ENCODE measurements at places on chromosomes 12 and 14.

GRCh38 chr12:27305673-27306456 lies 26.8 kb upstream of the BMAL2 start:
- DNase-seq: no peak

DNA sequence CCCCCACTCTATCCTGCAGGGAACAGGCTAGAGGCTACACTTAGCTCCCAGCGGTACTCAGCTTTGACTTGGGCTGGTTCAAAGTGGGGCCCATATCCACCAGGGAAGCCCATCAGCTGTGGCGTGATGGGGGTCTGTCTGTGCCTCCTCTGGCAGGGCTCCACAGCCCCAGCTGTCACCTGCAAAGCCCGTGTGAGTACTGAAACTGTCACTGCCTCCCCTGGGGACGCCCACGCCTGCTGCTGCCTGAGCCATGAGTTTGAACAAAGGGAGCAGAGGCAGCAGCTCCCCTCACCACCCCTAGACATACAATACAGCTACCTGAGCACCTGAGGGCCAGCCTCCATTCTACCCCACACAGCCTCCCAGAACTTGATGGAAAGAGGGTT lies 5.0 kb downstream of the REM2 start:
- DNase-seq: no peak

DNA sequence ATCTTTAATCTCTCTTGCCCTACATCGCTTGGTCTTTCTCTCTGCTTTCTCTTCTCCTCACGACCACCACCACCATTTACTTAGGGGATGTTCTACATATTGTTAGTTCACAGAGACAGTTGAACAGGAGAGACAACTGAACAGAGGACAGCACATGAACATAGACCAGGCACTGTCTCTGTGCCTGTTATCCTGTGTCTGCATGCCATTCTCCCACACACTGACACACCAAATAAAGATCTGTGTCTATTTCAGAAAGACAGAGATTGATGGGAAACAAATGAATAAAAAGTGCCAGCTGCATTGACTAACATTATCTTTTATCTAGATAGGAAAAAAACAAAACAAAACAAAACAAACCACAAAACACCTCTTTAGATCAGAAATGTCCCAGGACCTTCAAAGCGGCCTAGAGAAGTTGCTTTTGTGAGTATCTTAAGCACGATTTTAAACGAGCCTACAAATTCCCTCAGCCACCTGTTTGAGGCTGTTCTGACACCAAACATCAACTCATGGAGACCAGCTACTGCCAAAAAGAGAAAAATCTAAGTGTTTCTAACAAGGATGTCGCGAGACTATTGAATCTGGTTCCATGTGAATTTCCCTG lies 77.6 kb upstream of the PARP11 start:
- DNase-seq: no peak

DNA sequence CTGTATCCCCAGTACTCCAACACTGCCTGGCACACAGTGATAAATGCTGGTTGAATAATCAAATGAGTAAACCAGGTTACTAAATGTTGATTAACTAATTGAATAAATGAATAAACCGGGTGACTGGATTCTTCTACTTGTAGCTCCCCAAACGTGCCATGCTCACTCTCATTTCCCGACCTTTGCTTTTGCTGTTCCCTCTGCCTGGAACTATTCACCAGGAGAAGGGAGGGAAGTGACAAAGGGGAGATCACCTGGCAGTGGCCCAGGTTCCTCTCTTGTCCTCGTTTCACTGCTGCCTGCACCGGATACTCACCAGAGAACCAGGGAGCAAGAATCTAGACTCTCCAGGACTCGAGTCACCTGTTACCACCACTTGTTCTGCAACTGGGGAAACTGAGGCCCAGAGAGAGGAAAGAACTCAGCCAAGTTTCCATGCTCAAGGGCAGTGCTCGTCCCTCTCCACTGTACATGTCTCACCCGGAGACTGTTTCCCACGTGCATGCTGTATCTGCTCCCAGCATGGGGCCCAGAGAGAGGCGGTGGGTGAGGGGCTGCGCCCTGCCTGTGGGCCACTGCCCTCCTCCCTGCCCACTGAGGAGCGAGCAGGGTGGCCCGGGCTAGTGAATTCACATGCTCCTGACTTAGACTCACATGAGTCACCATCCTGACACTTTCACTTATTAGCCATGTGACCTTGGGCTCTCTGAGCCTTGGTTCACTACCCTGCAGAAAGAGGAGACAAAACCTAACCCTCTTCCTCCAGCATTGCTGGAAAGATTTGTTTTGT lies 17.7 kb upstream of the POP5 start:
- no peak for DNase-seq

GRCh38 chr14:69226736-69227135 lies 33.2 kb upstream of the GALNT16 start:
- no peak for DNase-seq

GRCh38 chr12:92049403-92049802 lies 96.2 kb downstream of the BTG1 start:
- DNase-seq: no peak

GRCh38 chr12:57430112-57430930 lies 522 bp downstream of the R3HDM2 start:
- DNase-seq: peak; percentile 11

DNA sequence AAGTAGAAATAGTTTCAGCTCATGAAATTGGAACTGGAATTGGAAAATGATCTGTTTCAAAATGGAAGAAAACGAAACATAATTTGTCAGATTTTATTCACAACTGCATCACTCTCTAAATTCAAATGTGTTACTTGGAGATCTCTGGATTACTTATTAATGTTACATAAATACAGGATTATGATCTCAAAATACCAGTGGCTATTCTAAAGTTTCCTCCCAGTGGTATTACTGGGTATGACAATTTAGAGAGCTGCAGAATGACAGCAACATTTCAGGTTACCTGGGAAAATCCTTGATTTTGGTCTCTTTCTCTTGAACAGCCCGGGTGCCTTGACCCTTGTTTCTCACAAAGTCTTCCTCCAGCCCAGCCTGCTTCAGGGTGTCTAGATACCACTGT lies 14.2 kb downstream of the FAM161B start:
- no peak for DNase-seq

GRCh38 chr14:104223101-104224041 lies 85.0 kb downstream of the KIF26A start:
- no peak for DNase-seq

All from stimulated activated CD8-positive, alpha-beta memory T cell treated with anti-CD3 and anti-CD28 coated beads, Interleukin-4, amount 100 ng/mL, for 1 hour (primary cell).